ENCODE measurements at places on chromosomes 2 and 18.

DNA sequence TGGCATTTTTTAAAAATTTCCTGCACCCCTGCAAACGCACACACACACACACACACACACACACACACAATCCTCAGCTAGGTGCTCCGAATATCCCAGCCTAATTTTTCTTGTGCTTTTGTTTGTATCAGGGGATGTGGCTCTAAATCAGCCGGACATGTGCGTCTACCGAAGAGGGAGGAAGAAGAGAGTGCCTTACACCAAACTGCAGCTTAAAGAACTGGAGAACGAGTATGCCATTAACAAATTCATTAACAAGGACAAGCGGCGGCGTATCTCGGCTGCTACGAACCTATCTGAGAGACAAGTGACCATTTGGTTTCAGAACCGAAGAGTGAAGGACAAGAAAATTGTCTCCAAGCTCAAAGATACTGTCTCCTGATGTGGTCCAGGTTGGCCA is 1.8 kb downstream of the HOXD13 start:
- DNase-seq, result no peak

GRCh38 chr18:11316546-11316945 is 167.2 kb upstream of the PIEZO2 start:
- DNase-seq, result no peak

DNA sequence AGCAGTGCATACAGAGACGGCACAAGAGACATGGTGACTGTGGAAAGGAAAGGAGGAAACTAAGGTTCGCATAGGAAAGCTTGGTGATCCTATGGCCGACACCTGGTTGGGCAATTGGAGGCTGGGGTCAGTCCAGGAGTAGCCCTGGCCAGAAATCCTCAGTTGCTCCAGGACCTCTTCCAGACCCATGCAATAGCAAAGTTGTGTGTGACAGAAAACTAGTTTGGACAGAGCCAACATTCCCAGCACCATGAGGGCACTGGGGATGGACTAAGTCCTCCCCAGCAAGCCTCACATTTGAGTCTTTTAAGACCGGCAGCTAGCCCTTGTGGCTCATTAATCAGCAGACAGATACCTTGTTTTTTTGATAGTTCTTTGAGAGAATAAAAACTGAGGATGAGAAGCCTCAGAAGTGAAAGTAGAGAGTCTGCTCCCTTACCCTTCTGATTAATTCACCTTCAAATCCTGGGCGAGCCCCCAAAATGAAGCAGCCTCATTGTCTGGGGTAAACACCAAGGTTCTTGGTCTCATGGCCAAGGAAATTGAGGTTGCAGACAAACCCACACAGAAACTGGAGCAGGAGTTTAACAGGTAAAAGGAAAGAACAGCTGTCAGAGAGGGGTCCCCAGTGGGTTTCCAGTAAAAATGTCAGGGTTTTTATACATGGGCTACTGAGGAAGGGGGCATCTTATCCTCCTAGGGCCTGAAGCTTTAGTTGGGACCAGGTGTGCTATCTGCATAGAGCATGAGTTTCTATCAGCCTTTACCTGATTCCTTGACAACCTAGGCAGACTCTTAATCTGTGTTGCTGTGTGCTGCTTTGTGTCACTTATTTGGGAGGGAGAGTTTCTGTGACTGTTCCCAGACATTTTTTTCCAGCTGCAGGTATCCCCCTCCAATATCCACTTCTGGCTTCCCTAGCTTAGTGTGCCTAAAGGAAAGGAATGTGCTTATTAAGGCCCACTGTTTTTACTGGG is 39.1 kb downstream of the STK17B start:
- no peak for DNase-seq

GRCh38 chr2:150267651-150268415 is 219.6 kb downstream of the RND3 start:
- DNase-seq, result peak; percentile 10

GRCh38 chr2:24579053-24579803 is 88.2 kb downstream of the NCOA1 start:
- DNase-seq, result peak; percentile 53

- DNase-seq, result no peak
Measured at GRCh38 chr2:108626995-108627394, 92.3 kb upstream of the RANBP2 start.

DNA sequence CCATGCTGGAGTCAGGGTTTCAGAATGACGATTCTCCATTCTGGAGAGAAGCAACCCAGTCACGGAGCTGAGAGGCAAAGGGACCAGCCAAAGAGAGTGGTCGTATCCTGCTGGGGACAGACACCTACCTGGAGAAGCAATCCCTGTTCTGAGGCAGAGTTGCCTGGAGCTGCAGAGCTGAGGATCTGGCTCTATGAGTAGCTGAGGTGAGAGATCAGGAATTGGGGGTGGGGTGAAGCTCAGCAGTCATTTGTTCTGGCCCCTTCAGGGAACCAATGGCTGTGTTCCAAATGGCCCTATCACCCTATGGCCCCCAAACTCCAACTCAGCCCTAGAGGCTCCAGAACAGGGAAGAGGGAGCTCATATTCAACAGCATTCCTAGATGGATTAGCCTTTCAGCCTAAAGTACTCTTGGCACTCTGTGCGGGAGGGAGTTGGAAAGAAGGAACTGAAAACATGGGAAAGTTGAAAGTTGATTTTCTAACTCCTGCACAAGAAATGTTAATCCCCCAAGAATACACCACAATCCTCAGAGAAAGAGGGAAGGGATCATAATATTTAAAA is 3.3 kb upstream of the ATRAID start:
- DNase-seq, result no peak

DNA sequence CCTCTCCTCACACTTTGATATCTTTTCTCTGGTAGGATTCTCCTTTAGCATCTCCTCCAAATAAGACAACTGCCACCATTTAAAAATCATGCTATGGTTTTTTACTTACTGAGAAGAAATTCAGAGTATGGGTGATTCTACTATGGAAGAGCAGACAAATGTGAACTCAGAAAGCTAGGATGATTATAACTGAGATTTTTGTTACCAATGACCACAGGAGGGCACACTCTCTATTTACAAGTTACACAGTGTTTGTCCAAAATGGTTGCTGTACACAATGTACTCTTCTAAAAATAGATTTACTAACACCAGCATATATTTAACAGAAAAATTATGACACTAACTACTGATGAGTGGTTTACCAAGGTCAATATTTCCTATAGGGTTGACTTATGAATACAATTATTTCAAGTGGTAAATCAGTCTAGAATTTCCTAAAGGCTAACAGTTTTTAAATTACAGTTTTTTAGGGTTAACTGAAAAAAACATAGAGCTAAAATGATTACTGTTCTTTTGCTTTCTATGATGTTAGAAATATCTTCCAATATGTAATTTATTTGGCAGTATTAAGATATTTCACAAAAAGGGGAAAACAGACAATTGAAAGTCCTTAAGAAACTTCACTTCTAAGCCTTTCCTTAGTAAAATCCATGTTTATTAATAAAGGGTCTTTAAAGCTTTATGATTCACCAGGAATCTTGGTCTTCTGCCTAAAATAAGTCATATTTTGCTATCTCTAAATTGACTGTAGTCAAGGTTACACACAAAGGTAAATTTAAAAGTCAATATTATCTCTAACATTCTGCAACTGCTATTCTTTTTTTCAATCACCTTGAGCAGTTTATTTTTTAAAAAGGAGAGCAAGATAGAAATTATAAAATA is 57.2 kb downstream of the MAP4K3 start:
- DNase-seq, result peak; percentile 48

- no peak for DNase-seq
Measured at GRCh38 chr2:69424419-69424818, 12.8 kb downstream of the NFU1 start.

DNA sequence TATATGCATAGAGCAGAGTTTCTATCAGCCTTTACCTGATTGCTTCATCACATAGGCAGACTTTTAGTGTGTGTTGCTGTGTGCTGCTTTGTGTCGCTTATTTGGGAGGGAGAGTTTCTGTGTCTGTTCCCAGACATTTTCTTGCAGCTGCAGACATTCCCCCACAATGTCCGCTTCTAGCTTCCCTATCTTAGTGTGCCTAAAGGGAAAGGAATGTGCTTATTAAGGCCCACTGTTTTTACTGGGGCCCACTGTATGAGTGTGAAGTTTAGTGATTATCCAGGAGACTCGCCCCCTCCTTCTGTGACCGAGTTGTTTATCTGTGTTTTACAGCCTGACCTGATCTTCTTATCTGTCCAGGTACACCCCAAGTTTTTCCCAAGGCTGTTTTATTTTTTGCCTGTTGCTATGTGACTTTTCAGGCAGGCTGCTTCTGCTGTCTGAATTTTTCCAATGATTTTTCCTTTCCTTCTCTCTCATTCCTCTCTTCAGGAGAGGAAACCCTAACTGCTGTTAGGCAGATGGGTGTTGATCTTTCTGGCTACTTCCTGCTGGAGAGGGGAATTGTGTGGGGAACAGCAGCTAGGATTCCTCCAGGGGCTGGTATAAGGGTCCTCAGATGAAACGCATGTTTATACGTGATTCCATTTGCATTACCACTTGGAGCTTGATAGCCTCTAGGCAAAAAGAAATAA is 47.6 kb downstream of the STK17B start:
- DNase-seq, result peak; percentile 30

- DNase-seq, result peak; percentile 79
Measured at GRCh38 chr2:19255481-19255880, 102.9 kb downstream of the OSR1 start.

- DNase-seq, result peak; percentile 4
Measured at GRCh38 chr2:29495536-29496060, 380.4 kb downstream of the CLIP4 start.

- DNase-seq, result no peak
Measured at GRCh38 chr2:149152469-149152953, 114.0 kb downstream of the LYPD6B start.

DNA sequence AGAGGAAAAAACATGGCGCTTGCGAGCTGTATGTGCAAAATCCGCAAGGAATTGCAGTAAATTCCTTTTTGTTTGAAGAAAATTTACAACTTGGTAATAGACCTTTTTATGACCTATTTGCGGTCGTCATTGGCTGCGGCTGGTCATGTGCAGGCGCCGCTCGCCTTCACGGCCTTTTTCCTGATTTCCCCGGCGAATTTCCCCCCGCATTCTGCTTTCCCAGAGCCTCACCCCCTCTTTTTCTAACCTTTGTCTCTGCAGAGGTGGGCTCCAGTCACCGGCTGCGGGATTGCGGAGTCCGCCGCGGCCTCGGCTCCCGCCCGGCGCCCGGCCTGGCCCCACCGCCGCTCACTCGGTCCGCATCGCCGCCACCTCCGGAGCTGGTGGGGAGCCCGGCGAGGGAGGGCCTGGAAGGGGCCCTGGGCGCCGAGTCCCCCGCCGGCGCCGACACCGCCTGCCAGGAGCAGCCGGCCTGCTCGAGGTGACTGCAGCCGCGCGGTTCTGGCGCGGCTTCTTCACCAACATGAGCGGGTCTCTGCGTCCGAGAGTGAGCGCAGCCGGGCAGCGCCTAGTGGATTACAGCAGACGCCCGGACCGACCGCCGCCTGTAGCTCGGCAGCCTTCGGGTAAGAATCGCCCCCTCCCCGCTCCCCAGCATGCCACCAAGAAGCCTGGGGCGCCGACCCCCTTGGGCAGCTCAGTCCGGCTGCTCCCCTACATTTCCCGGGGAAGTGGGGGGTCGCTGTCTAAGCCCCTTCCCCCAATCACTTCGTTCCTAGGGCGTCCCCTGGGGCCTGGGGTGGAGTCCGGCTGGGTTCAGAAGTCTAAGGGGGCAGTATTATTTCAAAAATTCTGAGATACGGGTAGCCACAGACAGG is 7.1 kb downstream of the HOXD8 start:
- peak; percentile 54 for DNase-seq

DNA sequence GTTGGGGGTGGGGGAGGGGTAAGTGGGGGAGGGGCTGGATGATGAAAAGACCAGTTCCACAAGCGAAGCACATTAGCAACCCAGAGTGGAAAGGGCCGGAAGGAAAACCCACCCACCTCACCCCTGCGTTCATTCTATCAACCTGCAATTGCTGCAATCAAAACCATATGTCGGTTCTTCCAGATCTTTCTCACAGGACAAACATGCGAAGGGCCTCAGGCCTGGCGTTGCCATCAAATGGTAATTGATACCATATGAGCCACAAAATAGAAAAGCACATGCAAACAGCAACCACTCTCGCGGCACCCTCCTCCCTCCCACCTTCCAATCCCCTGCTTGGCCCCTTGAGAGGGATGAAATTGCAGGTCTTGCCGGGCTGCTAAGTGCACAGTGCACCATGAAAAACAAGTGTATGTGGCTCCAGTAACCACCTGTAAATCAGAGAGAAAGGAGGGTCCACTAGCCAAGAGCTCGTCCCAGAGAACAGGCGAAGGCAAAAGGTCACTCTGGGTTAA is 287.5 kb downstream of the TCF4 start:
- no peak for DNase-seq

DNA sequence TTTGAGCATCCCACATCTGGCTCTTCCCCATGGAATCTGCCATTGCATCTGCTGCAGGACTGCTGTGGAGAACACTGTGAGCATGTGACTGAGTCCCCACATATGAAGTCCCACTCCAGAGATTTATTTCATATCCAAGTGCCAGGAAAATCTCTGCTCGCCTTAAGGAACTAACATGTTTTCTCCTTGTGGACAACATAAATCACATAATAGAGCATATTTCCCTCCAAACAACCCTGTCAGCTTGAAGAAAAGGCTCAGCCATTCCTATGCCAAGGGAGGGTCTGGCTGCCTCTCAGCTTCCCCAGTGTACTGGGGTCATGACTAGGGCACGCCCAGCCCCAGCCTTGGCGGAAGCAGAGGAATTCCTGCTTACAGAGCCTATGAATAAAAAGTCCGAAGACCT is 193.7 kb downstream of the DNER start:
- no peak for DNase-seq

DNA sequence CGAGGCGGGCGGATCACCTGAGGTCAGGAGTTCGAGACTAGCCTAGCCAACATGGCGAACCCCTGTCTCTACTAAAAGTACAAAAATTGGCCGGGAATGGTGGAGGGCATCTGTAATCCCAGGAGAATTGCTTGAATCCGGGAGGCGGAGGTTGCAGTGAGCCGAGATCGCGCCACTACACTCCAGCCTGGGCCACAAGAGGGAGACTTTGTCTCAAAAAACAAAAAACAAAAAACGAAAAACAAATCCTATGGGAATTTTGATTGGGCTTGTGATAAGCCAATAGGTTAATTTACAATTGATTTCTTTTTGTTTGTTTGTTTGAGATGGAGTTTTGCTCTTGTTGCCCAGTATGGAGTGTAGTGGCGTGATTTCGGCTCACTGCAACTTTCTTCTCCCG is 24.2 kb upstream of the TOGARAM2 start:
- DNase-seq, result no peak

- no peak for DNase-seq
Measured at GRCh38 chr2:239407112-239407511, 6.3 kb upstream of the HDAC4 start.

GRCh38 chr2:55768991-55769390 is 75.3 kb upstream of the PNPT1 start:
- no peak for DNase-seq

DNA sequence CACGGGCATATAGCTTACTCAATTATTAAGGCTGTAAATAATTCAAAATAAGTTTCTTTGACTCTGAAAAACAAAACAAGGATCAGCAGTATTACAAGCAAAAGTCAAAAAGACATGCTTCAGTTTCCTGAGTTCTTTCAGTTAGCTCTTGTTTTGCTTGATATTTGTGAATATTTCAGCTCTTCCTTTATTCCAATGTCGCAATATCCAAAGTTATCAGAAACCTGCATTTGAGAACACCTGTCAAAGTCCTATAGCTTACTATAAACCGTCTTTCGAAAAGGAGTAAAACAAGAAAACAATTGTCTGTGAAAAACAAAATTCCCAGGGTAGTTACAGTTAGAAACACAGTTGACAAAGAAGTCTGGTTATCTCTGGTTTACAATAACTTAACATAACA is 14.7 kb downstream of the CYP27A1 start:
- no peak for DNase-seq

GRCh38 chr2:51027968-51028367 is 4.0 kb downstream of the NRXN1 start:
- DNase-seq, result no peak

GRCh38 chr2:165778653-165779451 is 15.2 kb downstream of the GALNT3 start:
- peak; percentile 10 for DNase-seq
